LHCN-M2 (cell line): ENCODE measurements at places on chromosomes 4 and X. TPM values are rescaled to one million over a fixed set of nuclear protein-coding genes. Genes with fewer than 3 reads are reported as not detected.

BANK1 gene
- total RNA-seq: 0.06 TPM in 1 of 2 replicates, not detected in the other

GAGE13 gene
- total RNA-seq: not detected in 2 replicates

POF1B gene
- total RNA-seq: not detected in 2 replicates

- no peak for DNase-seq
Measured at GRCh38 chr4:40214661-40215418, 18.0 kb downstream of the RHOH start.
